ENCODE measurements at places on chromosomes 2 and 18.

DNA sequence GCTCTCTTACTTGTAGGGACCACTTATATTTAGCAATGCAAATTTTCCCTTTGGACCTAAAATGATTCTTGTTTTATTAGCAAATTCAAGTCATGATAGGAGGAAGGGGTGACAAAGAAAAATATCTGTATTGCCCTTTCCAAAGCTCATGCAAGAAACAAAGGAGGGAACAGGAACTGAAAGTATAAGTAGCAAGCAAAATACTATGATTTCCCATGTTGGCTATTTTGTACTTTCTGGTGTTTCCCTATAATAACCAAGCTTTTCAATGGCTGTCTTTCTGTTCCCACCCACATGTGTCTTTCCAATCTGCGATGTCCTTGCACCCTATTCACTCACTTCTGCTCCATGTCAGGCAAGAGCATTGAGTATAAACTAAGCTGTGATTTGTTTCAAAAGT, 279.7 kb downstream of the RNF144A start:
- DNase-seq = no peak

DNA sequence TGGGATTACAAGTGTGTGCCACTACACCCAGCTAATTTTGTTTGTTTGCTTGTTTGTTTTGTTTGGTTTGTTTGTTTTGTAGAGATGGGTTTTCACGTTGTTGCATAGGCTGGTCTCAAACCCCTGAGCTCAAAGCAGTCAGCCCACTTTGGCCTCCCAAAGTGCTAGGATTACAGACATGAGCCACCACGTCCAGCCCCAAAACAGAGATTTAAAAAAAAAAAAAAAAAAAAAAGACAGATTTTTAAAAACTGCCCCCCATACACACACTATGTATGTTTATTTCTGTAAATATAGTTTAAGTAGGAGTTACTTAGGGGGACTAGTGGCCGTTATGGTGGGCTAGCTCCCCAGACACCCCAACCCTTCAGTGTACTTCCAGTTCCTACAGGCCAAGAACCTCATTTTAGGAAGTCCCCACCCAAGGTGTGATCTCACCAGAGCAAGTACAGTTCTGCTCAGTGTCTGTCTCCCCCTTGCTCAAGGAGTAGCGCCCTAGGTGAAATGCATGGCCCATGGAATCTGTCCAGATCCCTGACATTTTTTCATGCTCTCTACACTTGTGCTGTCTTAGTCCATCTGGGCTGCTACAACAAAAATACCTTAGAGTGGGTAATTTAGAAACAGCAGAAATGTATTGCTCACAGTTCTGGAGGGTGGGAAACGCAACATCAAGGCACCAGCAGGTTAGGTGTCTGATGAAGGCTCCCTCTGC, 1.6 kb upstream of the TMBIM1 start:
- DNase-seq = no peak

DNA sequence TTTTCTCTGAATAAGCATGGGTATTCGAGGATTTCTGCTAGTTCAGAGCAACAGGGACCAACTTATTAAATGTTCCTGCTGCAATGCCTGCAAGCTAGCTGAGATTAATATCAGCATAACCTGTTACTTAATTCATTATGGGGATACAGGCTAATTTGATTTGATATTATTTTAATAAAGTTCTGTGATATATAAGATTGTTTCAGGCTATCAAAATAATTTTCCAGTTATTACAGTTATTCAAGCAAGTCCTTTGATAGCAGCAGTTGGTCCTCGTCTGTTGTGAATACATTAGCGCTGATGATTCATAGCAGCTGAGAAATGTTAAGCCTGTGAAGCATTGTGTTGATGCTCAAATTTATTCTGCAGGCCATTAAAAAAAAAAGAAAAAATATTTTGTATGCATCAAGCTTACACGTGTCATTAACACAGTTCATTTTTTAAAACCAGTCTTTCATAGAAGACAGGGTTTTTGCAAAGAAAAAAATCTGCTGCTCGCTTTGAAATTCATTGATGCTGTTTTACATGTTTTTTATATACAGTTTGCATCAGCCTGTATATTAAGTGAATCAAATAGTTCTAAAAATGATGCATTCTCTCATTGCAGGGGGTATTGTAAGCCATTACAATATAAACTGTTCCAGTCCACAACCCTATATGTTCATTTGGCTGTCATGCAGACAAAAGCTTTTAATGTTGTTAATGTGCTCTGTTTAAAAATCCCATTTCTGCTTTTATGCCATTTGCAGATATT, 482.5 kb downstream of the BCL11A start:
- DNase-seq = no peak

DNA sequence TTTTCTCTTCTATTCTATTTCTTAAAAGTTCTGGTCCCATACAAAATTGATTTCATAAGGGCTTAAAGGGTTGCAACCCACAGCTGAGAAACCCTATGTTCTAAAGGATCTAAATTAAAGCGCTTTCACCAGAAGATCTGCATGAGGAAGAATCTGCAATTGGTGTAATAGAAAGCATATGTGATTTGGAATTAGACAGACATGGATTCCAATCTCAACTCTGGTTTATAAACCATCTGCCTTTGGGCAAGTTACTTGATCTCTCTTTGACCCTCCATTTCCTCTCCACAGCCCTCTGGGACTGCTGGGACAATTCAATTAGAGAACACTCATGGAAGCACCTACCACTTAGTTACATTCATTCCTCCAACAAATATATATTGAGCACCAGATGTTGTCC, 178.7 kb downstream of the ANTXR1 start:
- DNase-seq = no peak

DNA sequence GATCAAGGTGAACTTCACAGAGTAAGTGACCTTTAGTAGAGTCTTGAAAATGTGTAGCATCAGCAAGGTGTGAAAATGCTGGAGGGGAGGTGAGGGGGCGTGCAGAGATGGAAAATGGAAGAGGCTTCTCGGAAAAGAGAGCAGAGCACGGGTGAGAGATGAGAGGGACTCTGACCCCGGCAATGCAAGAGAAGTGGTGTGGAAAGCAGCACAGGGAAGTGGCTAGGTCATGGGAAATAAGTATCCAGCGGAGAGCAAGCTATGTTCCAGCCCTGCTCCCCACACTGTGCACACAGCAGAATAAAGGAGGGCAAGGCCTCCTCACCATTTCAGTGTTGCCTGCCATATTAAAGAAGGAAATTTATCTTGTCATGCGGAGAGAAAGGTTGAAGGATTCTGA, 241.7 kb upstream of the DOK6 start:
- DNase-seq = no peak

- DNase-seq = no peak
Observed at GRCh38 chr2:8558096-8558495, 123.8 kb upstream of the ID2 start.

DNA sequence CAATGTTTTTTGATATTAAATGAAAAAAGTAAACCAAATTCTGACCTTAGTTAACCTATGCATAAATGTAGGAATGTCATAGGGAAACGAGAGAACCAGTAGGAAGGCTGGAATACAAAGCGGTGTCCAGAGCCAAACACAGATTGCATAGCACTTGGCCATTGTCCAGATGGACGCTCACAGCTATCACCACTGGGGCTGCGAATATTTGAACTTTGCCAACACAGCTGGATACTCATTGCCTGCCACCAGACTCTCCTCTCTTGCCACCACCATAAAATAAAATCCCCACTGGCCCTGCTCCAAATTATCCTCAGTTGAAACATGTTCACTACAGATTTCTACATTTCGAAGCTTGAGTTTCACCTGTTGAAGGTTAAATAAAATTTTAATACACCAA, 159.3 kb upstream of the GULP1 start:
- peak; percentile 81 for DNase-seq

- no peak for DNase-seq
Observed at GRCh38 chr2:85961754-85962153, 73.0 kb upstream of the ST3GAL5 start.

DNA sequence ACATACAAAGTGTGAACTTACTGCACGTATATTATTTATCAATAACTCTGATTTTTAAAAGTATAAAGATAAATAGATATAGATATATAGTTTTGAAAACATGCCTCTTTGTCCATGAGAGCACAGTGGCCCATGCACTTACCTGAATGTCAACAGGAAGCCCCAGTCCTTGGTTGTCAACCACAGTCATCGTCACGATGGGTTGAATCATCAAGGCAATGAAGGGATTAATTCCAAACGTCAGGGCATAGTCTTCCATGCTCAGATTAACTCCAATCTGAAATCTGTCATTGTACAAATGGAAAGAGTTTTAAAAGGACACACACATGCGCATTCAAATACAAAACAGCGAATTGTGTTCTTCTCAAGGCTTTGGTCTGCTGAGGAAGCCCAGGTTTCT, 15.5 kb downstream of the SCYGR4 start:
- no peak for DNase-seq

GRCh38 chr18:53458268-53458667, 766.2 kb downstream of the MBD2 start:
- DNase-seq = no peak

DNA sequence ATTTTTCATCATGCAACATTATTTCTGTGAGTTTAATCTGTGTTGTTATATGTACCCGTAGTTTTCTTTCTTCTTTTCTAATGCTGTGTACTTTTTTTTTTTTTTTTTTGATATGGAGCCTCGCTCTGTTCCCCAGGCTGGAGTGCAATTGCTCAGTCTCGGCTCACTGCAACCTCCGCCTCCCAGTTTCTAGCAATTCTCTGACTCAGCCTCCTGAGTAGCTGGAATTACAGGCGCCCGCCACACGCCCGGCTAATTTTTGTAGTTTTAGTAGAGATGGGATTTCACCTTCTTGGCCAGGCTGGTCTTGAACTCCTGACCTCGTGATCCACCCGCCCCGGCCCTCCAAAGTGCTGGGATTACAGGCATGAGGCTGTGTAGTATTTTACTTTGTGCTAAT, 155.4 kb downstream of the GALR1 start:
- no peak for DNase-seq

- no peak for DNase-seq
Observed at GRCh38 chr18:8174771-8175170, 434.5 kb upstream of the RAB12 start.

DNA sequence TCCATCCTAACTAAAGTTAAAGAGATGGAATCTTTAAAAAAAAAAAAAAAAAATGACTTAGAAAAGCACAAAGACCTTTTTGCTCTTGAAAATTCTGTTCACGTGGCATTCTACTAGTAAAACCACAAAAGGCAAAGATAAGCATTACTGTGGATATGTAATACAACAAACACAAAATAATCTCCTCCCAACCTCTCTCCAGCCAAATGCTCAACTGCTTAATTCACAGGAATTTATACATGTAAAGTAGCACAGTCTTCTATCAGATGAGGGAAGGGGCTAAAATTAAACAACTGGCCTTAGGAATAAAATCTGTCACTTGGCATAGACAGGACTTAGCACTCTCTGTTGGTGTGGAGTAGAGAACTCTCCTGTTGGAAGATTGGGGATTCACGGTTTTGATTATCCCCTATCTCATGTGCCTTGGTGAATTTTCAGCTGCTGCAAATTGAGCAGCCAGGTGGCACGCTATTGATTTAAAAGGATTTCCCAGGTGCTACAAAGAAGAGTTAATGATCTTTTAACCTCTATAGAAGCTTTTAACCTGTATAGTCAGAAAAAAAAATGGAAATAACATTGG, 57.4 kb downstream of the ATIC start:
- no peak for DNase-seq

DNA sequence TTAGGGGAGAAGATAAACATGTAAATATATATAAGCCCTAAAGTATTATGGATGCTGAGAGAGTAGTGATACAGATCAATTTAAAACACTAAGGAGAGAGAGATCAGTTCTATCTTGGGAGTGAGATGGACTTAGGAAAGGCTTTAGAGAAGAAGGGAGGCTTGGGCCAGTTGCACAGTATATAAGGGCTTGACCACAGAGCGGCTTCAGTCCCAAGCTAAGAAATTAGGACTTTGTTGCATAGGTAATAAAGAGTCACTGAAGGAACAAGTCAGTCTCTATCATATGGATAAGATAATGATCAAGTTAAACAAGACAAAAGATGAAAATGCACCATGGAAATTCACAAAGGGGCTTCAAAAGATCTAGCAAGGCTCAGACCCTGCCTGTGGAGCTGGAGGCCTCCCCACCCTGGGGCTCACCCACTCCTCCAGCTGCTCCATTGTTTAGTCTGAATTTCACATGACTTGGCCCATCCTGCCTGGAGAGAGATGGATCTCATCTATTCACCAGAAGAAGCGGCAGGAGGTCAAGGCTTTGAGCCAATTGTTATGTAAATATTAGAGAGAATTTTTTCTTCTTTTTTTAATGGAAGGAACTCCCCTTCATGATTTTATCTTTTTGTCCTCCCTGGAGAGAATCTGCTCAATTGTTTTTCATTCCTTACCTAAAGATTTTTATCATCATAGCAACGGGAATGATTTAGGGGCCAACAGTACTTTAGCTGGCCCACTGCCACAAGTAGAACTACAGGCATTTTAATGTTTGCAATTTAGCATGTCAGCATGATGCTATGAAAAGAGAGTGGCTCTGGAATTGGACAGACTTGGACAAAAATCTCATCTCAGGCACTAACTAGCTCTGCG, 44.0 kb downstream of the GYPC start:
- DNase-seq = no peak

- DNase-seq = no peak
Observed at GRCh38 chr2:41187376-41188122, 735.7 kb upstream of the SLC8A1 start.

DNA sequence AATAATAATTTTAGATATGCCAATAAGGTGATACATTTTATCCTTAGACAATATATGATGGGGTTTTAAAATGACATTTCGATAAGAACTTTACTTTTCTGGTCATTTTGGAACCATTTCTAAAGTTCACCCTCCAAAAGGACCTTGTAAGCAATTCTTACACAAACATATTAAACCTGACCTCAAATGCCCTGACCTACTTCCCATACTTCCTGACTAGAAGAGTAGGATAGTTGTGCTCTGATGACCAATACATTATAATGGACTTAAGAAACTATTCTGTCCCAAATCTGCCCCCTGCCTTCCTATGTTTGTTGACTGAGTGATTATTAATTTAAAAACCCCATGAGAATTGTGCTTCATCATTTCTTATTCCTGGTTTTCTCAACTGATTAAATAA, 24.6 kb downstream of the GCA start:
- DNase-seq = no peak

DNA sequence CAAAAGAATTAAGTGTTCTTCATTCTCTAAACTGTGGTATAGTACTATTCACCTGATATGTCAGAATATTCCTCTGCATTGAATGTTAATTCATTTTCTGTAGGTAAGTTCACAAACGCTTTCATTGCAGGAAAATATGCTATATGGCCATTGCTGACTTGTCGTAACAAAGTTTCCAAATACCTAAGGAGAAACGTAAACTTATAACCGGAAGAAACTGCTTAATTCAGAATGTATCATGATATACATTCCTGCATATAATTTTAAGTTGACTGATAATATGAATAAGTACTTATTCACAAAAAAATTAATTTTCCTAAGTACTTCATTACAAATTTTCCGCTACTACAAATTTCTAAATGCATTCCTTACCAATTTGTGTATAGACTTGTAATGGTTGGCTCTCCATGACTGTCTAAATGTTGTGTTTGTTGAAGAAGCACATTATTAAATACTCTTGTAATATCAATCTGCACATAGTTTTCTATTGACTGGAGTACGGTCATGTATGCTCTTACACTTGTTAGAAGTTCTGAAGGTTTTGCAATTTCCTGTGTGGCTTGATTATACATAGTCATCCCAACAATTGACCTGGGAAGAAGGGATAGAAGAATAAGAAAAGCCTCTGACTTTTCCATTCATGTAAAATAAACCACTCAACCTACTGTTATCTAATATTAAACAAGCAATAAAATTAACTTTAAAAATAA, 85.4 kb downstream of the NCKAP1 start:
- DNase-seq = no peak

Data from globus pallidus (tissue), 1 donor.